ENCODE measurements at places on chromosomes 5 and 9. TPM values are rescaled to one million over a fixed set of nuclear protein-coding genes. Genes with fewer than 3 reads are reported as not detected.

The TLX3 gene
- not detected for total RNA-seq

The FAM151B gene
- total RNA-seq: 3.8 TPM

The TNFSF15 gene
- total RNA-seq: 1.5 TPM

The SPINK4 gene
- not detected for total RNA-seq

The IL7R gene
- total RNA-seq: 13.2 TPM

The URM1 gene
- total RNA-seq: 32.4 TPM

The OR1J2 gene
- total RNA-seq: not detected

The ZMYND19 gene
- total RNA-seq: 38.5 TPM

The PFN3 gene
- total RNA-seq: not detected

All from regular cardiac myocyte (primary cell).